PC-3 (cell line): ENCODE measurements at places on chromosomes 6 and 20.

- no peak for DNase-seq
Observed at GRCh38 chr20:17840423-17840822, 128.2 kb downstream of the SNX5 start.

GRCh38 chr6:116369540-116369939 is 1.2 kb upstream of the DSE start:
- no peak for DNase-seq

DNA sequence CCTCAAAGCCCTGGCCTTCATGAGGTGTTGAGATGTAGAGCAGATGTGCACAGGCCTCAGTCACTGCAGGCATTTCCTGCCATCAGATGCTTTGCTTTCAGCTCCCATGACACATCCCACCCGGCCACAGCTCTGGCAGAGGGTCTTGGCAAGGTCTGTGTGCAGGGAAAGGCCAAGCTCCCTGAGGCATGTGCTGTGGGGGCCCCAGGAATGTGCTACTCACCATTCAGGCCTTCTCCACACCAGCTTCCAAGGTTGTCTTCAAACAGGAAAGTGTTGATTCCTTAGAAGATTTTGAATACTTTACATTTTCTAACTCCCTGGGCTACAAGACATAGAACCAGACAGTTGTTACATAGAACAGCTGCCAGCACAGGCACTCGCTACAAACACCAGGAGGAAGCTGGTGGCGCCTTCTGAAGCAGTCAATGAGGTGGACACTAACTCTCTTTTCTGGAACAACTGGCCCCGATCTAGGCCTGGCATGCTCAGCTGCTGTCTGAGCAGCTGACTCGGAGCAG is 27.8 kb downstream of the CASS4 start:
- DNase-seq, result no peak

GRCh38 chr6:135586844-135587243 is 89.3 kb upstream of the AHI1 start:
- DNase-seq, result peak; percentile 6

- DNase-seq, result no peak
Observed at GRCh38 chr20:48285656-48286055, 500.4 kb upstream of the SULF2 start.

GRCh38 chr6:166203003-166203640 is 35.5 kb upstream of the TBXT start:
- DNase-seq, result no peak

GRCh38 chr6:3137057-3137777 is 18.7 kb downstream of the BPHL start:
- DNase-seq, result no peak

GRCh38 chr20:25422032-25422431 is 14.6 kb downstream of the GINS1 start:
- no peak for DNase-seq

- DNase-seq, result no peak
Observed at GRCh38 chr20:41524980-41525613, 93.1 kb downstream of the CHD6 start.

- no peak for DNase-seq
Observed at GRCh38 chr20:6768228-6769140, 998 bp downstream of the BMP2 start.
